CD4-positive, alpha-beta T cell treated with Interleukin-15 for 1 hour (primary cell): ENCODE measurements at places on chromosomes 6 and 20.

DNA sequence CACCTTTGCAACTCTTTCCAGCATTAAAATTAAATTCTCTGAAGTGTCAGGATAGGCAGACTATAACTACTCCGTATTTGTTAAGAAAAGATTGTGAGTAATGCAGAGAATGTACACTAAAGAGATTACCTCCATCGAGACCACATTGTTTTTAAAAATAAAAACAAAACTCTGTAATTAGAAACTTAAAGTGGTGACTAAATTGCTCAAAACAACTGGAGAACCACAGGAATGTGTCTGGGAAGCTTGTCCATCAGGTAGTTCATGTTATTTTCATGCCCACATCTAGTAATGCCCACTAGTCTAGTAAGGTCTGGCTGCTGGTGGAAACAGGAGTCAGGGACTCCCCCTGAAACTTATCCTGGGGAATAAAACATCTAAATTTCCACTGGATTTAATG lies 103.0 kb upstream of the FOXQ1 start:
- DNase-seq: no peak

DNA sequence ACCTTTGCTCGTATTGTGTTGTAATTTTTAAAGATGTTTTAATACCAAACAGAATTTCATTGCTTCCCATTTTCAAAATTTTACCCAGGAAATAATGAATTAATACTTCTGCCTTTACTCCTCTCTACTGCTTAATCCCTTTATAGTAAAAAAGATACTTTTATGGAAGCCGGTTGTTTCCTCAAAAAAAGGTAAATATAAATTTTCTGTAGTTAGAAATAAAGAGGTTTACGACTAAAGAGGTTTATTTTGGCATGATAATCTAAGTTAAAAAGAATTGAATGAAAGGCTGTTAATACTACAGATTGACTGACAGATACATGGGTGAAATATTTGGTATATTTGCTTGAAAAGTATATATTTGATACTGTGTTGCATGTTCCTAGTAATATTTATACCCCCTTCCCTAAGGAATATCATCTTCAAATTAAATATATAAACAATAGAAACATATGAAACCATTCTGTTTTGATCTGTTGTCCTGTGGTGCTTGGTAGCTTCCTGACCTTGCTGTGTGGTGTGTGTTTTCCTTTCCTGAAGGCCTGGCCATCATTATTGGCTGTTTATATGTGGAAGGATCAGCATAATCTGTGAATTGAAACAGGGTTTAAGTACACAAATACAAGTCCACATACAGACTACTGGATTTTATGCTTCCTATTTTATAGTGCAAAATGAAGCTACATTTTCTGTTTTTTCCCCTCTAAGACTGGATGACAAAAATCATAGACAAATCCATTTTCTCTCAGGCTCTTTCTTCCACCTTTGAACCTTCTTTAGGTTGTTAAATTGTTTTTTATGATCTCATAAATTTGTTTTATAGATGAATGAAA lies 2.3 kb downstream of the LIN28B start:
- DNase-seq: no peak

- DNase-seq: no peak
Measured at GRCh38 chr20:9329355-9330101, 184.9 kb upstream of the LAMP5 start.

- peak; percentile 35 for DNase-seq
Measured at GRCh38 chr6:137291441-137291840, 72.3 kb upstream of the IFNGR1 start.

DNA sequence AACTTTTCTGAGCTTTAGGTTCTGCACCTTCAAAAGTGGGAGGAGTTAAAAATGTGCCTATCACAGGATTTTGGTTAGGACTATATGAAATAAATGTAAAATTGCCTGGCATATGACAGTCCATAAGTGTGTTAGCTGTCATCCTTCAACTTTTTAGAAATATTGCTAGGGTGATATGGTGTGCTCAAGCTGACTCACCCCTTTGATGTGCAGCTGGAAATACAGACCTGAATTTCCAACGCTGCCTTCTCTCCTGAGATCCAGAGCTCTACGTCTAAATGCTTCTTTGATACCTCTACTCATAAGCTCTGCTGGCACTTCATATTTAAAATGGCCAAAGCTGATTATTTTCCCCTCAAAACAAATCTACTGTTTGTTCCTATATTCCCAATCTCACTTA lies 2.7 kb downstream of the SLC35B3 start:
- no peak for DNase-seq

GRCh38 chr20:45850926-45851325 lies 6.3 kb downstream of the ACOT8 start:
- DNase-seq: no peak

GRCh38 chr6:7147051-7147671 lies 39.4 kb downstream of the RREB1 start:
- no peak for DNase-seq
